GF-D8 (cell line): ENCODE measurements at places on chromosomes 13 and 19.

DNA sequence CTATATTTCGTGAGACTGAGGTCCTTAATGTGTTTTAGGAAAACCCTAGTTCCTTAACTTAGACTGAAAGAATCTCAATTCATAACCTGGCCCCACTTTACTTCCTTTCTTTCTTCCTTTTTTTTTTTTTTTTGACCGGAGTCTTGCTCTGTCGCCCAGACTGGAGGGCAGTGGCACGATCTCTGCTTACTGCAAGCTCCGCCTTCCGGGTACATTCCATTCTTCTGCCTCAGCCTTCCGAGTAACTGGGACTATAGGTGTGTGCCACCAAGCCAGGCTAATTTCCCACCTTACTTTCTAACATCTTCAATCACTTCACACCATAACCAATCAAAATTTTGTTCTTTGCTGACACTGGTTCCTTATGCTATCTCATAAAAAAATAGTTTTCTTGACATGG lies 2097.0 kb downstream of the PCDH9 start:
- no peak for DNase-seq

DNA sequence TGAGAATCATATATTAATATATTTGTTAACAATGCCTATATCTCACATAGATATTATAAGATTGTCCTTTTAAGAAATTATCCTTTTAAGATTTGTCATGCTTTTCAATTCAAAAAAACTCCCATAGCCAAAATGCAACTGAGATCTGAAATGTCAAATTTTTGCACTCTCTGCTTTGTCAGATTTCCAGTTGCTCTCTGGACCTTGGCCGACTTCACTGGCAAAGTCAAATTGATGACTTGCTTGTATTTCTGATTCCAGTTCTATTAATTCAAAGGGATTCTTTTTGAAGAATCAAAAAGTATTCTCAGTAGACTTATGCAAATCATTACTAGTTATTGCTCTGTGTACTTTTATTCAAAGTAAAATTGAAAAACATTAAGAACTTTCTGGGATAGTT lies 101.2 kb upstream of the SCEL start:
- no peak for DNase-seq

GRCh38 chr13:113124211-113124970 lies 1.8 kb downstream of the F10 start:
- DNase-seq = no peak

DNA sequence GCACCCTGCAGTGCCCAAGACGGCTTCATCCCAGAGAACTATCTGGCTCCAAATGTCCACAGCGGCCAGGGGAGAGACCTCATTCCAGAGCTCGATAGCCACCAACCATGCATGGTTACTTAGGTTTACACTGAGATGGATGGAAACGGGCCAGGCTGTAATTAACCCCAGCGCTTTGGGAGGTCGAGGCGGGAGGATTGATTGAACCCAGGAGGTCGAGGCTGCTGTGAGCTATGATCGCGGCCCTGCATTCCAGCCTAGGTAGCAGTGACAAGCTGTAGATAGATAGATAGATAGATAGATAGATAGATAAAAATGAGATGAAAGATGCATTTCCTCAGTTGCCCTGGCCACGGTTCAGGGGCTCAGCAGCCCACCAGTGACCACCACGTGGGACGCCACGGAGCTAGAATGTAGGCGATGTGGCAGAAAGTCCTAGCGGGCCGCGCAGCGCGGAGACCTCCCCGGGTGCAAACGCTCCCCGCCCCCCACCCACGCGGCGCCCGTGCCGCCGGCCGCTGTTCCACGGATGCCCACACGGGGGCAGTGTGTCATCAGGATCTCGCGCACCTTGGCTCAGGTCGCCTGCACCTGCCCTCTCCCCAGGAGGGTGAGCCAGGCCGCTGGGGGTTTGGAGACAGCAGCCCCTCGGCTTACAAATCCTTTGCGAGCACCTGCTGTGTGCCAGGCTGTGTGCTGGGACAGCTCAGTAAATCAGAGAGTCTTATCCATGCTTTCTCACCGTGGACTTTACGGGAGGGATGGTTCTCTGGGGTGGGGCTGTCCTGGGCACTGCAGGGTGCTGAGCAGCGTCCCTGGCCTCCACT lies 13.5 kb upstream of the TLE5 start:
- no peak for DNase-seq

DNA sequence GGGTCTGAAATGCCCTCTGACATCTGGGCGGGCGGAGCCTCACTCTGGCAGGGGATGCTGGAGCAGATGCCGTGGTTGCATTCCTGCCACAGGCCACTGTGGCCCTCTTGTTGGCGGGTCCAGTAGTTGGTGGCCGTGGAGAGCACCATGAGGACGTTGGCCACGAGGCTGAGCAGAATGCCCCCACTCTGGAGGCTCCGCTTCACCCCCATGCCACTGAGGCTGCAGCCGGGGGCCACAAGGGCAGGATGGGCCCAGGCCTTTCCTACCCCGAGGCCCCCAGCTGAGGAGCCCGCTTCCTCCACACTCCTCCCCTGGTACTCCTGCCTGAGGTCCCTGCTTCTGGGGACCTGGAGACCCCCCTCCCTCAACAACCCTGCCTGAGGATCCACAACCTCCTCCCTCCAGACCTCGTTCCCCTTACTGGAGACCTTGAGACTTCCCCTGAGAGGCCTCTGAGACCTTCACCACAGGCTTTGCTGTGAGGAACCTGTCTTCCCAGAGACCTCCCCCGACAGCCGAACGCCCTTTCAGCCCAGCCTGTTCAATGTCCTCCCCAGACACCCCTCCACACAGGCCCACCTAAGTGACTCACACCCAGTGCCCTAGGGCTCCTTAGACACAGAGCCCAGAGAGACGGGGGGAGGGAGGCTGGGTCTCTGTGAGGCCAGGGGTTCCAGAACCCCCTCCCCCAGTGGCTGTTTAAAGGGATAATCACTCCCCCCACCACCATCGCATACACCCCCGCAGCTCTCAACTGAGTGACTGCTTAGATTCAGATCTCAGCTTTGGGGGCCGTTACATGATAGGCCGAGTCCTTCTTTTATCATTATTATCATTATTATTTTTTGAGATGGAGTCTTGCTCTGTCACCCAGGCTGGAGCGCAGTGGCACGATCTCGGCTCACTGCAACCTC lies at the start of gene CLDND2:
TSS of gene CLDND2 (minus strand) at position 638 of the 917 bp plus-strand sequence. CDS start at position 212, 426 bp downstream.
- DNase-seq = peak; percentile 21

- no peak for DNase-seq
Measured at GRCh38 chr19:50435221-50435620, 2.5 kb downstream of the MYBPC2 start.

- DNase-seq = no peak
Measured at GRCh38 chr13:20171364-20171763, 10.5 kb upstream of the GJA3 start.

- peak; percentile 65 for DNase-seq
Measured at GRCh38 chr13:48162217-48162616, 67.3 kb upstream of the MED4 start.

GRCh38 chr19:391726-392374 lies 17.1 kb downstream of the C2CD4C start:
- no peak for DNase-seq

DNA sequence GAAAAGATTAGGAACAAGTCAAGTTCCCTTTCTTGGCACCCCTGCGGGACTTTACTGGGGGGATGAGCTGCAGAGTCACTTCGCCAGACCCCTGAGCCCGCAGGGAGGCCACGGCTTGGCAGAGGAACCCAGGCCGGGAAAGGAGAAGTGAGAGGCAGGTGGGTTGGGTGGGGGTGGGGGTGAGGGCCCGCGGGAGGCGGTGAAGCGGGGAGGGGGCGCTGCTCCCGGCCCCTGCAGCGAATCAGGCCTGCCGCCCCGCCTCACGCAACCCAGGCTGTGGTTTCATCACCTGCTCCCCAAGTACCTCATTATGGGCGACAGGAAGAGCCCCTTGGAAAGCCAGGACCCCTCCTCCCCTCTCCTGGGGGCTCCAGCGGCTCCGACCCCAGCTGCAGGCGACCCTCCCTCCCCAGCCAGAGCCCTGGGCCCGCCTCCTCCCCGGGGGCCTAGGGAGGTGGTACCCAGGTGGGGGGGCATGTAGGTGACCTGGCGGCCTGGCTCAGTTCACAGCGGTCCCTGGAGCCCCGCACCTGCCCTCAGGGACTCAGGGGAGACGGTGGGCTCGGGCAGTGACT lies 9.5 kb downstream of the MEF2B start:
- no peak for DNase-seq

- DNase-seq = no peak
Measured at GRCh38 chr13:36848199-36848982, 29.4 kb downstream of the RFXAP start.

GRCh38 chr13:111006506-111007031 lies 91.7 kb upstream of the ANKRD10 start:
- no peak for DNase-seq

DNA sequence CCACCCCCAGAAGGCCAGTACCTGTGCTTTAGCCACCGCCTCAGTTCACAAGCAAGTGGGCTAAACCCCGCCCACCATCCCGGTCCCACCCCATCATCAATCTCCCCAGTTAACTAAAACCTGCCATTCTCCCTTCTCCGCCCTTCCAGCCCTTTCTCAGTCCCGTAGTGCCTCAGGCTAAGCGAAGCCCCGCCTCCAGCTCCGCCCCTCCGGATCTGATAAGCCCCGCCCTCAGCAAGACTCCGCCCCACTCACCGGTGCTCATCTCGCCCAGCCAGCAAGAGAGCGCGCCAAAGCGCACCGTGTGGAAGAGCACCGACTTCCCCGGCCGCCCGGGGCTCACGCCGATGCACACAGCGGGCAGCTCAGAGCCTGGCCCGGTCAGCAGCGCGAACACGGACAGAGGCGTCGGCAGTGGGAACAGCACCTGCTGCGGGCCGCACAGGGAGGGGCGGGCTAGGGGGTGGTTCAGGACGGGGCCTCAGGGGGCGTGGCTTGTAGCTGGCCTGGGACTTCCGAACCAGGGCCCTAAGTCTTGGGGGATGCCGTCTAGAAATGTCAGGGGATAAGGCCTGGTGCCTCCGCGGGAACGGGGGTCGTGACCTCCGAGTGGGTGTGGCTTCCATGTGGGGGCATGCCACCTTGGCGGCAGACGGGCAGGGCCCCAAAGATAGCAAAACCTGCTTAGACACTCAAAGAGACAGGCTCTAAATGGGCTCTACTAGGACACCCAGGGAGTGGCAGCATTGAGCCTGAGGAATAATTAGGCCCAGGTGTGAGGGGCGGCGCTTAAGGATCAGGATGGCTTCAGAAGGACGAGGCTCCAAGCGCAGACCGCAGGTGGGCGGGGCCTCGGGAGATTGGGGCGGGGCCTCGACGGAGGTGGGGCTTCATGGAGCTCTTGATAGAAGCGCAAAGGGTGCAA lies 21.4 kb downstream of the MAP4K1 start:
- no peak for DNase-seq

DNA sequence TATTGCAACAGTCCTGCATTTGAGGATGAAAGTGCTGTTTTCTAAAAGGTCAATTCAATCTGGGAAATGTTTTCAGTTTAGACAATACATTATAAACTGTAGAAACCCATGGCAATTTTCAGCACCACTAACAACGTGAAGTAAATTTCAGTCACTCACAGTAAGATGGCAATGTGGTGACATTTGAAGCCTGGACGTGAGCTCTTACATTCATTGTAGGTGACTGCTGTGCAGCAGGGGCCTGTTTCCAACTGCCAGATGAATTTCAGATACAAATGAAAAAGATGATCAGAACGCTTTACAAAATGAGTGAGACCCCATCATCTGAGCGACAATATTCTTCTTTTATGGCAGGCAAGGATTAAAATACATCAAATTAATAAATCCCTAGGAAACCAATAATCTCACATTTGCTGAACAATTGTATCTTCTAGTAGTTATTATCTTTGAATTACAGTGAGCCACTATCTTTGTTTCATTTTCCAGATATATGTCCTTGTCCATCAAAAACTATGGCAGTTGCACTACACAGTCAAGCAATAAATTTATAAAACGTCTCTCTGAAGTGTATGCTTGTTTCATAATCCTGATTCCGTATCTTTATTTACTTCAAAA lies 1816.8 kb downstream of the OLFM4 start:
- DNase-seq = no peak

- DNase-seq = no peak
Measured at GRCh38 chr19:56983171-56983570, 136.6 kb upstream of the USP29 start.

GRCh38 chr13:51526202-51526601 lies 58.1 kb upstream of the WDFY2 start:
- DNase-seq = no peak

DNA sequence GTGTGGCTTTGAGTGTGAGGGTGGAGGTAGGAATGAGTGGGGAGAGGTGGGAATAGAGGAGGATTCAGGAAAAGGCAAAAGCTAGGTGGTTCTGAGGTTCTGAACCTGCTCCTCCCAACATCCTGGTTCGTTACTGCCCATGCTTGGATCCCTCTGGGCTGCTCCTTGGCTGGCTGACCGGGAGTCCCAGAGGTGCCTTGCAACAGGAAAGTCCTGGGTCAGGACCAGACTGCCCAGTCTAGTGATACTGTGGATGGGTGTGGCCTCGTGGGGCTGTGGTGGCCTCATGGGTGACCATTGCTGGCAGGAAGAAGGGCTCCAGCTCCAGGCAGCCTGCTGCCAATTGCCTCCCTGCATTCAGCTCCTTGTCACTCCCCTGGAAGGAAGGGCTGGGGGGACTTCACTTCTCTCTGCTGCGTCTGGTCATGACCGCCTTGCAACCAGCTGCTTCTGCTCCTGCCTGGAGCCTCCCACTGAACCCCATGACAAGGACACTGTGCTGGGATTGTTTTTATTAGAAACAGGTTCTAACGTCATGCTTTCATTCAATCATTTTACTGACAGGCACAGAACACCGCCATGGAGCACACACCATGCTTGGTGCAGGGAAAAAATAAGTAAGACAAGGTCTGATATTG lies 61.5 kb upstream of the UBL3 start:
- DNase-seq = no peak

GRCh38 chr13:40485611-40486517 lies 180.6 kb downstream of the FOXO1 start:
- no peak for DNase-seq

DNA sequence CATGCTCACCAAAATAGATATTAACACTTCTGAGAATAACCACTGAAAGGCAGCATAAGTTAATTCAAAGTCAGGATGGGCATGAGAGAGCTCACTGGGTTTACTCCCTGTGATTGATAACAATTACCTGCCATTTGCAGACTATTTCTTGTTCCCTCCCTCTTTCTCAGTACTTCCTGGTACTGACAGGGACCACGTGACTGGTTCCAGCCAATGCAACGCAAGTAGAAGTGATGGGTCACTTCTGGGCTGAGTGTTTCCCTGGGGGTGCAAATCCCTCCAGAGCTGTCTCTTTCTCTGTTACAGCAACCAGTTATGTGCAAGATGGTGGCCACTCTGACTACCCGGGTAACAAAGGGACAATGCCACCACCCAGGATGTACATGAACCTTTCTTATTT lies 118.8 kb downstream of the EFNB2 start:
- DNase-seq = no peak
